ENCODE measurements at places on chromosomes 6 and 20. TPM values are rescaled to one million over a fixed set of nuclear protein-coding genes. Genes with fewer than 3 reads are reported as not detected.

DNA sequence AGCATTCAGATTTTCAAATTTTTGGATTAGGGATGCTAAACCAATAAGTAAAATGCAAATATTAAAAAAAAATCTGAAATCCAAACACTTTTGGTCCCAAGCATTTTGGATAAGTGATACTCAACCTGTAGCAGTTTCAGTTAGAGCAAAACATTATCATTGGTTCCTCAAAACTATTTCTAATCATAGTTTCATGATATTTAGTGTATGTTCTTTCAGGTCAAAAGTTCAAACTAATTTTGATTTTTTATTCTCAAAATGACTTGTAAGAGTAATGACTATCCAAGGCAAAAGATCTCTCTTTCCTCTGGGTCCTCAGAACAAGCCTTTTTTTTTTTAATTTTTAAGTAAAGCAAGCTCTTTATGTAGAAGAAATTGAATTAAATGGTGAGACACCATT is 64.0 kb upstream of the TFB1M start:
- DNase-seq, result no peak

DNA sequence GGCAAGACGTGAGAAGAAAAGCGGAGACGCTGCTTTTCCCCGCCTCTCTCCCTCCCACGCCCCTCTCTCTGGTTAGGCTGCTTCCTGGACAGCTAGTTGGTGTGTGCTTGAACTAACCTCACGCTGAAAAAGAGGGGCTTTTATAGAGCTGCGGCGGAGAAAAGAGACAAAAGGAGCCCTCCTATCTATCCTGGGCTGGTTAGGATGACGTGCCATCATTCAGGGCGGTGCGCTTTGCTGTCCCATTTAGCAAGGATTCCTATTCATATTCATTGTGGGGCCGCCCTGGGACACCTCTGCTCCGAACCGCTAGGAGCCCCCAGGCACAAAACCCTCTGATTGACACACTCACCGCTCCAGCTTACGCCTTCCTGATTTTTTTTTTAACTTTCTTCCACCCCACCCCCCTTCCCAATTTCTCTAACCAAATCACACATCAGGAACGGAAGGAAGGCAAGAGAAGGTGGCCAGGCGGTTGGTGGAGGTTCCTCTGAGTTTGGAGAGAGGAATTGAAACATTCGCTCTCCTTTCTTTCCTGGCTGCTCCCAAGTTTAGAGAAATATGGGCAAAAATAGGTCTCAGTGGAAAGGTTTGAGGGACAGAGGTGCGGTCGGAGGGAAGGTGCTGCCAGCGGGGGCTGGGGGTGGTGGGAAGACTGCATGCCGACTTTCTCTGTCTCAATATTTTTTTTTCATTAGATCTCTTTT is at the start of gene OLIG3:
OLIG3 (minus strand) TSS at position 114 of the 707 bp plus-strand sequence. CDS start 224 bp downstream, outside the sequence.
- no peak for DNase-seq

- DNase-seq, result no peak
Measured at GRCh38 chr20:21162631-21163030, 36.7 kb downstream of the KIZ start.

DNA sequence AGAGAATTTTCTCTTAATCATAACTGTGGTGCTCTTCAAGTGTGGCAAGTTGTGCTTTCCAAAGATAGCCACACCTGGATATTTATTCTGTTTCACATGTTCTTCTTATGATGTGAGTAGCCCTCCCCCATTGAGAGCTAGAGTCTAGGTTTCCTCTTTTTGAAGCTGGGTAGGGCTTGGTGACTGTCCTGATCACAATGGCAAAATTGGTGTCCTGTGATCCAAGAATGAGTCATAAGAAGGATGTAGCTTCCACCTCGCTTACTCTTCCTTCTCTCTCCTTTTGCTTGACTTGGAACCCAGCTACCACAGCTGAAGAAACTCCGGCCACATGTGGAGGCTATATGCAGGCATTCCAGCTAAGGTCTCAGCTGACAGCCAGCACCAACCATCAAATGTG is 7.4 kb upstream of the IGF2R start:
- no peak for DNase-seq

DNA sequence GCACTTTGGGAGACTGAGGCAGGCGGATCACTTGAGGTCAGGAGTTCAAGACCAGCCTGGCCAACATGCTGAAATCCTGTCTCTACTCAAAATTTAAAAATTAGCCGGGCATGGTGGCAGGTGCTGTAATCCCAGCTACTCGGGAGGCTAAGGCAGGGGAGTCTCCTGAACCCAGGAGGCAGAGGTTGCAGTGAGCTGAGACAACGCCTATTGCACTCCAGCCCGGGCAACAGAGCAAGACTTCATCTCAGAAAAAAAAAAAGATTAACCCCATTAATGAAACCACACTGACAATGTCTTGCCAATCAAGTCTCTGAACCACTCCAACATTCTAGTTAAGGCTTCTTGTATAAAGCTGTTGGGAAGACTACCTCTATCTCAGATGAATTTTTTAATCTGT is 4.0 kb downstream of the PREP start:
- no peak for DNase-seq

- no peak for DNase-seq
Measured at GRCh38 chr6:83517500-83517899, 5.2 kb downstream of the PRSS35 start.

DNA sequence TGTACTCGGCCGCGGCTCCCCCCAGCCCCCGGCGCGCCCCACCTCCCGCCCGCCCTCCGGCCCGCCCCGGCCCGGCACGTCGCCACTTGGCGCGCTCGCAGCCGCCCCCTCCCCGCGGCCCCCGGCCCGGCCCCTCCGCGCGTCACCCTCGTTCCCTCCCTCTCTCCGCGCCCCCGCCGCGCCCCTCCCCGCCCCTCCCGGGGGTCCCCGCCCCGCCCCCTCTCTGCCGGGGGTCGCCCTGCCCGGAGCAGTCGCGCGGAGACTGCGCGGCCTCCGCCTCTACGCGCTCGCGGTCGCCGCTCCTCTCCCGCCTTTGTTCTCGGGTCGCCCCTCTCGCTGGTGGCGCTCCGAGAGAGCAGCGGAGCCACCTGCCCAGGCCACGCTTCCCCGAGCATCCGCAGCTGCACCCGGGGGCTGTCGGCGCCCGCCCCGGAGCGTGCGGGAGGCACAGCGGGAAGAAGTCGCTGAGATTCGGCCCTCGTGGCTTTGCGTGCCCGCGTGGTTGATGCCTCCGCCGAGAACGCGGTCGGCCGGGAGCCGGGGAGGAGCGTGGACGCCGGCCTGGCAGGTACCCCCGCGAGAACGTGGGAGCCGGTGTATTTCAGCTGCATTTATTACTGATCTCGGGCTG is at the start of gene PHF10:
PHF10 (minus strand) TSS at position 7 of the 631 bp plus-strand sequence. CDS start 569 bp downstream, outside the sequence.
- DNase-seq, result no peak

TCP11 gene
- 0.41 TPM for total RNA-seq

- DNase-seq, result no peak
Measured at GRCh38 chr6:112936504-112936903, 589.4 kb downstream of the RFPL4B start.

DNA sequence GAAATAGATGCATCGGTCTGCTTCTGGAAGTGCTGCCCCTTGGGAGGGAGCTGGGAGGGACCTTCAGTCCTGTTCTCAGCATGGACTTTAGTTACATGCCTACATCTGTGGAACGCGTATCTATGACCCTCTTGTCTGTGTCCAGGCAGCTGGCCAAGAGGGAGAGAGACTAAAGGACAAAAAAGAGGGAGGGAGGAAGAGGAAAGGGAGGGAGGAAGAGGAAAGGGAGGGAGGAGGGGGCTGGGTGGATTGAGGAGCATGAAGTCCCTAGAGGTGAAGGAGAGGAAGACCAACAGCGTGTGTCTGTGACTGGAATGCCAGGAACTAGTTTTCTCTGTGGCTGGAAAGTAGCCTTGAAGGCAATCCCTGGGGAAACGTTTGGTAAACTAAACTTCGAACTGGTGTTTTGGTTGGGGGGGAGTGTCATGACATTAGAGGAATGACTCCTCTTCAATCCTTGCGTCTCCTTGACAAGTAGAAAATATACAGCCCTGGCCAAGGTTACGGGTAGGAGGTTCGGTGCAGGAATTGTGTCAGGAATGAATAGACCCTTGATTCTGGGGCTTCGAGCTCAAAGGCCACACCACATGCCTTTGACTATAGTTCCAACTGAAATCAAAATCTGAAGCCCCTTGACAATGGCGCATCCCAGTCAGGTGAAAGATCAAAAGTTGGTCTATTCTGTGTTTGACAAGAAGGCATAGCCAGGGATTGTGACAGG is 52.0 kb upstream of the PLEKHG1 start:
- no peak for DNase-seq

ACTL10 gene
- 4.0 TPM for total RNA-seq

GRCh38 chr6:118372413-118372812 is 175.7 kb upstream of the PLN start:
- no peak for DNase-seq

RRBP1 gene
- 136 TPM for total RNA-seq

- no peak for DNase-seq
Measured at GRCh38 chr6:35782424-35782823, 1.6 kb downstream of the CLPSL1 start.

- no peak for DNase-seq
Measured at GRCh38 chr20:38635721-38636288, 34.2 kb downstream of the ARHGAP40 start.
